DMS79 (cell line): ENCODE measurements at places on chromosomes 13 and 19.
A peak's percentile ranks its signal among the peaks of the same experiment; 100 is the strongest.

- DNase-seq = no peak
Measured at GRCh38 chr13:111031531-111031961, 83.6 kb upstream of the ARHGEF7 start.

DNA sequence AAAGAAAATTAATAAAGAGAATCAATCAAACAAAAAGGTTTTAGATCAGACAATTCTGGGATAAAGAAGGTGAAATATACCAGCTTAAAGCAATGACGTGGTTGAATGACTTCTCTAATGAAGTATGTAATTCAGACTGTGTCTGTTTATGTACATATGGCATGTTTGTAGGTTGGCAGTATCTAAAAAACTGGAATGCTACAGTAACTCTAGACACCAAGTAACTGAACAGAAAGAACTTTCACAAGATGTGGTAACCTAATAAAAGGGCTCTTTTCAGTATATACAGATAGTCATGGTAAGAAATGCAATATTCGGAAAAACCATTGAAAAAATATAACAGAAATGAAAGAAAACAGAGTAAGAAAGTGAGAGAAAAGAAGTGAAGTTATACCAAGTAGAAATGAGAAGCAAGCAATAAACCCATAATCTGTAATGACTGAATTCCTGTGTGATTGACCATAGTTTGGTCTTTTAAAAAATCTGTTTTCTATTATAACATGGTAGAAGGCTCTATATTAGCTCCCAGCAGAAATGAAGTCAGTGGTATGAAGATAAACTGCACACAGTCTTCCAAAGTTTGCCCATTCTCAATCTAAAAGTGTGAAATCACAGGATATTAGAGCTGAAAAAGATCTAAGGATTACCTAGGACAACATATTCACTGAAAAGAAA is 31.4 kb downstream of the ELF1 start:
- no peak for DNase-seq

GRCh38 chr13:66099825-66100224 is 1130.3 kb downstream of the PCDH9 start:
- DNase-seq = no peak

GRCh38 chr19:53775524-53775923 is 48.6 kb downstream of the NLRP12 start:
- no peak for DNase-seq

- no peak for DNase-seq
Measured at GRCh38 chr19:48874303-48875135, 2.3 kb downstream of the PPP1R15A start.

GRCh38 chr13:106302011-106302410 is 233.5 kb downstream of the EFNB2 start:
- no peak for DNase-seq

DNA sequence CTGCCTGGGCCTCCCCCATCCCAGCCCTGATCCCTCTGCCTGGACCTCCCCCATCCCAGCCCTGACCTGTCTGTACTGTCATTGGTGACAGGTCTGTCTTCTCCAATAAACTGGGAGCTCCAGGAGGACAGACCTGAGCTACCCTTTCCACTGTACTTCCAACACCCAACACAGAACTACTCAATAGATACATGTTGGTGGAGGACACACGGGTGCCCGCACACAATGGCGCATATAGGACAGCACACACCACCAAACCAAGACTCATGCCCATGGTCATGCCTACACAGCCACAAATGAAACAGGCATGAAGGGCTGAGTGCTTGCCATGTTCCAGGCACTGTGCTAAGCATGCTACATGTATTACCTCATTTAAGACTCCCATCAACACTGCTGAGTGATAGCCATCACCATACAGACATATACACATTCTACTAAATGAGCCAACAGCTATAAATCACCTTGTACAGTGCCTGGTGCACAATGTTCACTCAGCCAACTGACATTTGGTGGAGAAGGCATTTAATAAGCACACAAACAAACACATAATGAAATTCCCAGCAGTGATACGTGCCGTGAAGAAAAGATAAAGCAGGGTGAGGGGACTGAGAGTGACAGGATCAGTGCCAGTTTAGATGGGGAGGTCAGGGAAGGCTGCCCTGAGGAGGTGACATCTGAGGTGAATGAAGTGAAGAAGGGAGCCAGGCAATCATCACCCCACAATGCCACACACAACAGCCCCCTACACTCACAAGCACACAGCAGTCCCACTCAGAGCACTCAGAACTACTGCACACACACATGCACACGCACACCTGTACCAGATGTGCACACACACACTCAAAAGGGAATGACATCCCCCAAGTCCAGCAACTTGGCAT is 857 bp downstream of the POU2F2 start:
- DNase-seq = no peak

- DNase-seq = no peak
Measured at GRCh38 chr13:62643799-62644524, 1228.3 kb upstream of the PCDH20 start.

DNA sequence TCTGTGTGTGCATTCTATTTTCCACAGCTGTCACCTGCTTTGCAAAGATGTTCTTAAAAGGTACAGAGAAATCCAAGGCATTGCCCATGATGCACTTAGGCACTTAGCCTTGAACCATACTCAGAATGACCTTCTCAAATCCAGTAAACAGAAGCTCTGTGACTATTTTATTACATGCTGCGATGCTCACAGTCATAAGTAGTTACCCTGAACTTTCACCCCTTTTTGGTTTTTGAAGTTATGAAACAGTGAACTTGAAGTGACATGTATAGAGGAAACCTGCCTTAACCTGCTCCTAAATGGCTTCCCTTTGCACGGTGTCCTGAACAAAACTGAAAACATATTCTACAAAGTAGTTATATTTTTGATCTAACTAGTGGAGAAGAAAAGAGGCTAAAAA is 100.4 kb downstream of the SLC10A2 start:
- DNase-seq = no peak

- no peak for DNase-seq
Measured at GRCh38 chr19:13817018-13817614, 21.9 kb downstream of the ZSWIM4 start.

GRCh38 chr19:30518965-30519606 is 146.9 kb downstream of the ZNF536 start:
- DNase-seq = no peak

- DNase-seq = no peak
Measured at GRCh38 chr13:21018220-21018619, 43.2 kb downstream of the LATS2 start.

DNA sequence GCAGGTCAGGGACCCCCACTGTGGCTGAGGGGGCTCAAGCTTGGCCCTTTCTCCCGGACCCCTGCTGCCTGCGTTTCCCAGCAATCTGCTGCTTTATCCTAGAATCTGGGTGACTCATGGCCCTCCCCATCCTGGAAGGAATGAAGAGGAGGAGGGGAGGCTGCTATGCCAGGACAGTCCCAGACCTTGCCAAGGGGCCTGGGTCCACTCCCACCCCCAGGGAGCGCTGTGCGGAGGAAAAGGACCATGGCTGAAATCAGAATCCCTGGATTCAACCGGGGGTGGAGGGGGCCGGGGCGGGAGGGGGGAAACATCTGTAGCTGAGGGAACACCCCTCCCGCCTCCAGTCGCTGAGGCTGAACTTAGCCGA is 20.5 kb downstream of the ZNF114 start:
- no peak for DNase-seq

DNA sequence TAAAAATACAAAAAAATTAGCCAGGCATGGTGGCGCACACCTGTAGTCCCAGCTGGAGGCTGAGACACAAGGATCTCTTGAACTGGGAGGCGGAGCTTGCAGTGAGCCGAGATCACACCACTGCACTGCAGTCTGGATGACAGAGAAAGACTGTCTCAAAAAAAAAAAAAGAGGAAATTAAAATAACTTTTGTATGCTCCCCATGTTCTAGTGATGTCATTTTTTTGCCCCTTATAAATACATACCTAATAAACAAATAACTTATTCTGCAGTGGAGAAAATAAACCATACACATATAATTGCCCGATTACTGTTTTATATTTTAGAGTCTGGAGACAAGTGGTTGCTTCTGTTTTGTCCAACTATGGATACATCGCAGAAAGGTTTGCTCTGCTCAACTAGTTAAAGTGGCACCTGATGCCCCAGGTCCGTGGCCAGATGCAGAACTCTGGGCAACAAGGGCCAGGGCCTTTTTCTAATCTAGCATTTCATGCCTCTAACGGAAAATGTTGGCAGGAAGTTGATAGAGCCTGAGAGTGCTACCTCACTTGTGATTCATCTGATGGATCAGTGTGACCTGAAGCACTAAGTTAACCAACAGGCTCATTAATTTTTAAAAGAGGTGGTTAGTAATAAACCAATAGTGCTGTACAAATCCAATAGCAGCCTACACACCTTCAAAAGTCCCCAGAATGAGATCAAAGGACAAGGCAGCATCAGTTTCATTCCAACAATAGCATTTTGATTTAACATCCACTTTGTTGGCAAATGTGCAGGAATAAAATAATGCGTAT is 18.8 kb downstream of the UBE2L5 start:
- no peak for DNase-seq

GRCh38 chr13:51726446-51727193 is 77.3 kb downstream of the DHRS12 start:
- DNase-seq = no peak

DNA sequence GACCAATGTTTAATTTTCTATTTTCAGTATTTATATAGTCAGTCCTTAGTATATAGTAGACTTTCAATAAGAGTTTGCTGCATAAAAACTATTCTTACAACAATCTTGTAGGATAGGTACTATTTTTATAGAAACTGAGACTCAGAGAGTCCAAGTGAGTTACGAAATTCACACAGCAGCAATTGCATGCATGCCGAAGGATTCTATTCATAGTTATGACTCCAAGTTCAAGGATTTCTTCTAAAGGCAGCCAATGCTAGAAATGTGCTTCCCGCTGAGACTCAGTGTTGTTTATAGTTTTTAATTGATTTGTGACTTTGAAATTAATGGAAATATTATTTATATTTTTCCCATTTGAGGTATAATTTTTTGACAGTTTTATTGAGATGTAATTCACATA is 62.7 kb upstream of the CSNK1A1L start:
- no peak for DNase-seq

GRCh38 chr19:37909661-37910199 is 2.7 kb downstream of the SIPA1L3 start:
- DNase-seq = no peak

DNA sequence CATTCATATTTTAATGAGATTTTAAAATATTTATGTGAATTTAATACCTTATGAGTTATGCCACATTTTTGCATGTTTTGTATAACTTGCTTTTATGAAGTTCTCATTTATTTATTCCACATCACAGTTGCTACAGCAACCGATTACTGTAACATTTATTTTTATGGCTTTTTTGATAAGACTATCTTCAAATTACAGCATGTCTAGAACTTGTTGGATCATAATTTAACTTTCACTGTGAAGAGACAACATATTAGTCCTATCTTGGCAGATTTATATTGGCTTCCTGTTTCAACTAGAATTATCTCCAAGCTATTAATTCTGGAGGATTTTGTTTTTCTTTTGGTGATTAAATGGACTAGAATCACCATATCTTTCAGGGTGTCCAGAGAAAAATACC is 793.7 kb upstream of the SLITRK5 start:
- DNase-seq = no peak

GRCh38 chr19:2391118-2391725 is 31.2 kb downstream of the TMPRSS9 start:
- DNase-seq = peak; percentile 28

- no peak for DNase-seq
Measured at GRCh38 chr19:55189403-55189835, 9.3 kb upstream of the SYT5 start.

- DNase-seq = no peak
Measured at GRCh38 chr13:62629618-62630017, 1214.0 kb upstream of the PCDH20 start.

DNA sequence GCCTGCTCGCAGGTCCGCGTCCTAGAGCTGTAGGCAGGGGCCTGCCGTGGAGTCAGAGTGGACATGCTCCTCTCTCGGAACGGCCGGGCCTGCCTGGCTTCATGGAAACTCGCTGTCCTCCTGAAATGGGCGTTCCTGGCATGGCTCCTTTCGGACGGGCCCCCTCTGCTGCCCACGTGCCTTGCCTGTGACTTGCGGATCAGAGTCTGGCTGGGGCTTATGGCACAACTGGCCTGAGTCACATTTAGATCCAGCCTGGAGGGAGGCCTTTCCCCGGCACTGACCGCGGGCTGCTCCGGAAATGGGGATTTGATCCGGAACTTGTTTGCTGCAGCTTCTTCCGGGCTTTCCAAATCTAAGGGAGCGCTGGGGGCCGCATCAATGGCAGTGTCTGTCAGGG is 28.1 kb downstream of the THSD1 start:
- DNase-seq = no peak

- no peak for DNase-seq
Measured at GRCh38 chr19:13619203-13619632, 112.9 kb upstream of the CACNA1A start.

DNA sequence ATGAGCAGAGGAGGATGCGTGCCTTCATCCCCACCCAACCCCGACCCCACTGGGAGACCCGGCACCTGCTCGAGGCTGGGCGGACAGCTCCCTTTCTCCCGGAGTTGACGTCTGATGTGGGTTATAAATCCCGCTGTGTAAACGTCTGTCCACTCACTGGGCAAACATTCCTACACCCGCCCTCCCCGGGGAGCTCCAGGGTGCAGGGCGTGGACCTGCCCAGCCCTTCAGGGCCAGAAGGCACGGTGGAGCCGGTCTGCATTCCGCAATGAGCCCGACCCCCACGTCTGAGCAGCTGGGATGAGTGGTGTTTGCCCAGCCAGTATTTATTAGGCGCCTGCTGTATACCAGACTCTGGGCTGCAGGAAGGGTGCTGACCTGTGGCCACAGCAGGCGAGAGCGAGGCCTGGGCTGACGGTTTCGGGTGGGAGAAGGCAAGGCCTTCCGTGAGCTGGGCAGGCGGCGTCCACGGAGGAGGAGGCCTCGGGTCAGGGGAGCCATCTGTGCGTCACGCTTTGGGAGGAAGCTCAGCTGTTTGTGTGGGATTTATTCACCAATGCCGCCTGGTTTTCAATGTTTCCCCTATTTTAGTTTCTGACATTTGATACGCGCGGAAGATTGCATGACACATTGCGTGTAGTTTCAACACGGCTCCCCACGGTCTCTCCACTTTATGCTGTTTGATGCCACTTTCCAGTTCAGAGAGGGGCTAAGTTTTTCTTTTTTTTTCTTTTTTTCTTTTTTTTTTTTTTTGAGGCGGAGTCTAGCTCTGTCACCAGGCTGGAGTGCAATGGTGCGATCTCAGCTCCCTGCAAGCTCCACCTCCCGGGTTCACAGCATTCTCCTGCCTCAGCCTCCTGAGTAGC is 2.0 kb downstream of the MISP start:
- DNase-seq = no peak

DNA sequence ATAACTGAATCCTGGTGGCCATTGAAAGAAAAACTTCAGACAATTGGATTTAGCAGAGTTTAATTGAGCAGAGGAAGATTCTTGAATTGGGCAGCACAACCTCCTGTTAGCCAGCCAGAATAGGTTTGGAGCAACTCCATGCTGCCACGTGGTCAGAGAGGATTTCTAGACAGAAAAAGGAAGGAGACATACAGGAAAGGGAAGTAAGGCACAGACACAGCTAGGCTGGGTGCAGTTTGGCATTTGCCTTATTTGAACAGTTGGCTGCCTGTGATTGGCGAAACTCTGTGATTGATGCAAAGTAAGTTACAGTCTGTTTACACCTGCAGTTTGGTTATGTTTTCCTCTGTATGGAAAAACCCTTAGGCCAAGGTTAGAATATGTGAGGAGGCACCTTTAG is 85.8 kb upstream of the SPATA13 start:
- no peak for DNase-seq
